ENCODE measurements at places on chromosomes 4 and X.

DNA sequence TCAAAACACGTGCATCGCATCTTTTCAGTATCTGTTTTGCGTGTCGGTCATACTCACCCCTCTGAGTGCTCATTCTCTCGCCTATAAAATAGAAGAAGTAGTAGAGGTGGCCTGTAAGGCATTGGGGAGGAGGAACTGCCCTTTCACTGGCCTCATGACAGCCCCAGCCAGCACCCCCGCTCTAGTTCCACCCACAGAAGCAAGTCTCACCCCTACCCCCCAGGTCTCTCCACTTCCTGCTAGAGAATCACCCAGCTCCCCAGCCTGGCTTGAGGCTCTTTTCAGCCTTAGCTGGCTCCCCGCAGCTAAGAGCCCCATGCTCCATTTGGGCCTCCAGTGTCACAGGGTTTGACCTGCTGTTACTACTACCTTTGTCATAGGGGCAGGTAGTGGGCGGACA, 11.8 kb downstream of the HDAC6 start:
- DNase-seq, result no peak

- DNase-seq, result no peak
These were observed 170.6 kb upstream of the HAND2 start for GRCh38 chr4:173700650-173701049.

GRCh38 chrX:13825178-13825762, 8.4 kb upstream of the GPM6B start:
- no peak for DNase-seq

GRCh38 chrX:9327747-9328145, 137.1 kb upstream of the TBL1X start:
- no peak for DNase-seq

DNA sequence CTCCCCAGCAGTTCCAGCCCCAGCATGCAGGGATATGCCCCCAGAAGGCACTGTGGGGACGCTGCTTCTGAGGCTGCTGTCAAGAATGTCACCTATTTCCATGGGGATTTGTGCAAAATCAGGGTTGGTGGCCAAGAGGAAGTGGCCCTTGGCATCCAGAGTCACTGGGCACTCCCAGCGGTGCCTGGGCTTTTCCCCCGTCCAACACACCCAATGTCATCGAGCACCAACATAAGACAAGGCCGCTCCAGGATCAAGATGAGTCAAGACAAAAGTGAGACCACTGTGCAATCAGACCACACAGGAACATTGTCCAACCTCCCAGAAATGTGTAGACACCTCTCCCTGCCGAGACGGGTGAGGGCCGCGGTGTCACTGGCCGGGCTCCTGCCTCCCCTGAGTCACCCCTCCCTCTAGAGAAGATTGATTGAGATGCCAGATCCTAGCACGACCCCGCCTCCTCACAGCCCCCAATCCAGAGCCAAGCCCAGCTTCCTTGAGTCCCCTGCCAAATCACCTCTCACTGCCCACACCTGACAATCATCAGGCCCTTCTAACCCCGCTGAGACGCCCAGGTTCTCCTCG, 194.3 kb downstream of the AFAP1 start:
- DNase-seq, result no peak

DNA sequence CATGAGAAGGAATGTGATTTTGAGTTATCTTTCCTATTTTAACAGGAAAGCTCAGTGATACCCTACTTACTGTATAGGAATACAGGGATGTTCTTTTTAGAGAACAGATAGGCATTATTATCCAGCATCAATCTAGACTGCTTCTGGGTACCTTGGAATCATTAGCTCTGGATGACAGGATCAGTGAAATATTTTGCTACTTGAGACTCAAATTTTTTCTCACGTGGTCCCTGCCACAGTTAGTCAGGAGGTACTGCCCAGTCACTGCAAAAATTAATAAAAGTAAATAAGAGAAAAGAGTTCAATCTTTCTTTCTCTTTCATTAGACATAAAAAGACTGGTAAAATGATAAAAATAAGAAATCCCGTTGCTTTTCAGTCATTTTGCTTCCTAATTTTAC, 5.5 kb downstream of the ZNF827 start:
- no peak for DNase-seq

DNA sequence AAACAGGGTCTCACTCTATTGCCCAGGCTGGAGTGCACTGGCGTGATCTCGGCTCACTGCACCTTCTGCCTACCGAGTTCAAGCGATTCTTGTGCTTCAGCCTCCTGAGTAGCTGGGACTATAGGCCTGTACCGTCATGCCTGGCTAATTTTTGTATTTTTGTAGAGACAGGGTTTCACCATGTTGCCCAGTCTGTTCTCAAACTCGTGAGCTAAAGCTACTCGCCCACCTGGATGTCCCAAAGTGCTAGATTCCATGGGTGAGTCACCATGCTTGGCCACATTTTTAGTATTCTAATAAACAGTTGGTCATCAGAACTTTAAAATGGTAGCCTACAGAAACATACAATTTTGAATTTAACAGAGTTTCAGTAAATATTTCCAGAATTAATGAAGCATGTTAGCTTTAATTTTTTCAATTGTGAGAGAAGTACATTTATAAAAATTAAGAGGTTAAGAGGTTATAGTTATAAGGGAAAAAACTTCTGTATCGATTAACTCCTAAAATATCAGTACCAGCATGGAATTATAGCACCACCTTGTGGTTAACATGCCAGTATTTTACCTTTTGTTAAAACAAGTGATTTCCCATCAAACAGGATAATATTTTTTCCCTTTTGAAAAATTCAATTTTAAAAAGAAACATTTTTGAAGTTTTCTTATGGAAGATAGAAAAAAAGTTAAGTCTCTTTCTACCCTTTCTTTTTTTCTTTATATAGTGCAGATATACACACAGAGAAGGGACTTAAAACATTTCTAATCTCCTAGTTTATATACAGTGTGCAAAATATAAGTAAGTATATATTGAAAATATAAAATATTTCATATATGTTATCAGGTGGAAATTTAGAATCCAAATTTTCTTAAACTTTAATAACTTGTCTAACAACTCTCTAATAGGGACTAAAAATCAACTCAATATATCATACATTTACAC, 35.4 kb downstream of the CEP44 start:
- no peak for DNase-seq

DNA sequence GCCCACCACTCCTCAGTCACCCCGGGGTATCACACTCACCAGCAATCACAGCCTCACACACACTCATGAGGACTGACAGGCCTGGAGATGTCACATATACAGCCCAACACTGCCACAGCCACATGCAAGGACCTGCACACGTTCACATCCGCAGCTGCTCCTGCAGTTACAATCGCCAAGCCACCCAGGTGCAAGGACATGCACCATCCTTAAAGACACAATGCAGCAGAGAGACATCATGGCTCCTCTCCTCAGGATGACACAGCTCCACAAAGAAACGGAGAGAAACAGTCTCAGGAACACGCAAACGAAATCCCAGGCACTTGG, 1.1 kb downstream of the PCSK1N start:
- no peak for DNase-seq

- DNase-seq, result no peak
These were observed 294.1 kb downstream of the STIM2 start for GRCh38 chr4:27154706-27155105.

DNA sequence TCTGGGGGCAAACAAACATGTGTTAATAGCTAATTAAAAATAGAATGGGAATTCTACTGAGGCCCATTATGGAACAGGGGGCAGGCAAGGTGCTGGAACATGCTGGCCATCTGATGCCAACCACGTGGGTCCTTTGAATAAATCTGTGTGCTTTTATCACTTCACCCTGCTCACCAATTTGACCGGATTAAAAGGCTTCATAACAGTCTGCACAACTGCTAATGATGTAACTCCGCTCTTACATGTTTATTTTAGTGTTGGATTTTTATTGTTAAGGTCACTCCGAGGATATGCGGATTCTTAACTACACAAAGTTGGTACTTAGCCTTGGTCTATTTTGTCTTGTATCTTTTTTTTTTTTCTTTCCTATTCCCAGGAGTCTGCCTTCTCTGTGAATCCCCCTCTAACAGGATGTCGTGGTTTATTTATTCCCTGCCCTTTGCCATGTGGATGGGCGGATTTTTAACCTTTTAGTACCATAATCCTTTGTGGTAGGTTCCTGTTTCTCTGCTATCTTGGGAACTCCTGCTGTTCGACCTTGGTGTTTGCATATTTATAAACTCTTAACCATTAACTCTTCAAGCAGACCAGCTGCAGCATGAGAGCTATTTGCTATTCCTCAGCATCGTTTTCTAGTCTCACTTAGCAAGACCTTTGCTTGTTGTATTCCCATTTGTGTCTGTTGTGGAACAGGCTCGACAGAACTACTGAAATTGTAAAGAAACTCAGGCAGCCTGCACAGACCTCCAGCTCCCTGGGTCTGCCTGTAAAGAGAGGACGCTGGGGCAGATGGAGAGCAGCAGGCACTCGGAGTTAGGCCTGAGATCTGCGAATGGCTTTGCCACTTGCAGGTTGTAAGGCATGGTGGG, 38.0 kb downstream of the TRIM2 start:
- DNase-seq, result no peak

DNA sequence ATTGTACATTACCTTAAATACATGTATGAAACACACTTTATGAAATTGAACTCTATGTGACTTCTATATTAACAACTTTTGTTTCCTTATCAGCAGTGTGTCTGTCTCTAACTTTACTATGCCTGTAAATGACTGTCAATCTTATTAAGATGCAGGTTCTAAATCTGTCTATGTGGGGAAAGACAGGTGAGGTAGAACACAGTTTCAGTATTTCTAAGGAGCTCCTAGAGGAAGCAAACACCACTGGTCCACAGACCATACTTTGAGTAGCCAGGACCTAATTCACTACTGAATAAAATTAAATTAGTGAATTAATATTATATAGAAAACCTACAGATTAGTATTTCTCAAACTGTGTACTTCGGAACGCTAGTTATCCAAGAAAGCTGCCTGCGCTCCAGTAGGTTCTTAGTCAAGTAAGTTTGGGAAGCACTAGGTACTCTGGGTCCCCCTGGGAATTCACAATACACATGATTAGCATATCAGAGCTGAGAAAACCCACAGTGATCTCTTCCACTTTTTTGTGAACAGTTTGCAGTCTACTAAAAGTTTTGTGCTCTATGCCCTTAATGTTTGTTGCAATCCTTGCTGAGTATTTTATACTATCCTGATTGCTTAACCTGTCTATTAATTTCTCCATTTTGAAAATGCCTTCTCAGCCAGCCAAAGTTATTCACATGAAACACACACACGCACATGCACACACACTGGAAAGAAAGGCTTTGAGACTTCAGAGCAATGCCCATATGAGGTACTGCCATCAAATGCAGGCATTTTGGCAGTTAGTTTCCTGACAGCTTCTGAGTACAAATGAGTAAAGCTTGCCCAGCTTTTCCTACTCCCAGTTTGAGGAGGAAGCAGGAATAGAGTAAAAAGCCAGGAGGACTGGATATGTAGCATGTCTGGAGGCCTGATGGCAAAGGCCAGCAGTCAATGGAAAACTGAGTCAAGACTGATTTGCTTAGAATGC, 133.6 kb upstream of the CPEB2 start:
- DNase-seq, result no peak

- no peak for DNase-seq
These were observed 92.0 kb downstream of the PHEX start for GRCh38 chrX:22124098-22124497.

DNA sequence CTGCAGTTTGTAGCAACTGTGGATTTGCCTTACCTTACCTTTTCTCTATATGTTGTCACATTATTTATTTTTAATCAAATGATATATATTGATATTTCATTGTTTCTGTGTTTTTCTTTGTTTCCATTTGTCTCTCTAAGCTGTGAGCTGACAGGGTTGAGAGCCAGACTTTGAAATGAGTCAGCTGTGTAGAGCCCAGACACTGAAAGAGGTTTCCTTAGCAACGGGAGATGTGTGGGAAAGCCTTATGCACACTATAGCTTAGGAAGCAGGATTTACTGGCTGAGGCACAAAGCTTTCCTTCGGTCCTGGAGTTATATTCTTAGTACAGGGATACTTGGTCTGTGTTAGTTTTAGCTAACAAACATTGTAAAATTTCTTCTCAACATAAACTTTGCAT, 192.2 kb downstream of the FGF13 start:
- no peak for DNase-seq

DNA sequence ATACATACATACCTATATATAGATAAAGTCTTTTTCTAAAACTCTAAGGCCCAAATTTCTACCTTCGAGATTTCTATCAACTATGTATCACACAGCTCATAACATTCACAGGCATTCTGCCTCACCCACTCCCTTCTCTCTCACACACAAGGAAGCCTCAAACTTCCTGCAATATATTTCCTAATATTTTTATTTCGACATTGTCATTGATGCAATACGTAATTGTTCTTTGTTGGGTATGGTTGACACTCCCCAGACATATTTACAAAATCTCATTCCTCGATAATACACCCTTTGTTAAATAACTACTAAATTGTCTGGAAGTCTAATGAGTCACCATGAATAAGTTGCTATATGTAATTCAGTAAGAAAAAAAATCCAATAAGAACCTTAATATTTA, 143.5 kb downstream of the HNRNPD start:
- no peak for DNase-seq

Data from GOT3 (cell line).